ENCODE measurements at places on chromosomes 1 and 21.

GRCh38 chr1:5632224-5632623 is 360.0 kb downstream of the NPHP4 start:
- no peak for DNase-seq

DNA sequence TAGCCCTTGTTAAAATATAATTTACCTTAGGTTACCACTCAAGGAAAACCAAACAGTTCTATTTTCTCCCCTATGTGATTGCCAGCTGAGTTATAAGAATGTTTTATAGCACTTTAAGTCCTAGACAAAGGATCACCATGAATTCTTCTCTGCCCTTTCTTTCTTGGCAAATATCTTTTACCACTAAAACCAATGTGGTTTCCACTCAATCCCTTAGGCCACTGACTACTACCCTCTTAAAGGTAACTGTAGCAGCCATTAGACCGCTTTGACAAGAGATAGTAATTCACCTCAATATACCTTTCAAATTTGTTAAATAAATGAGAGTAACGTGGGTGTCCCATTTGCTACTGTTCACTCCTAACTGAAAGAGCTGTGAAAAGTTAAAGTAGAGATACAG is 307.9 kb upstream of the PRMT6 start:
- DNase-seq, result no peak

- DNase-seq, result no peak
Observed at GRCh38 chr1:903721-904271, 19.9 kb upstream of the SAMD11 start.

DNA sequence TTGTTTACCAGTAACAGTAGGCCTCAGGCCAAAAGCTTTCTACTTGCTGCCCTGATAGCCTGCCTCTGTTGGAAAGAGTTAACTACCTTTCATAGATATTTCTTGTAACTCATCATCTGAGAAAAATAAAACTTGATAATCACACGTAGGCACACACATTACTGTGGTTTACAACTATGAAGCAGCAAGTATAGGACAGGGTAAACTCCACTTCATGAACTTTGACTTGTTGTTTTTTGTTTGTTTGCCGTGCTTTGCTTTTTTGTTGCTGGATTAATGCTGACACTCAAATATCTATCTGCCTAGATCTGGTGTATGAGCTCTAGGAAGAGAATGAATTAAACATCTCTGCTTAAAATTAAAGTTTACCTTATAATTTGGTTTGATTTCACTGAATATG is 924.7 kb upstream of the ADGRL2 start:
- no peak for DNase-seq

DNA sequence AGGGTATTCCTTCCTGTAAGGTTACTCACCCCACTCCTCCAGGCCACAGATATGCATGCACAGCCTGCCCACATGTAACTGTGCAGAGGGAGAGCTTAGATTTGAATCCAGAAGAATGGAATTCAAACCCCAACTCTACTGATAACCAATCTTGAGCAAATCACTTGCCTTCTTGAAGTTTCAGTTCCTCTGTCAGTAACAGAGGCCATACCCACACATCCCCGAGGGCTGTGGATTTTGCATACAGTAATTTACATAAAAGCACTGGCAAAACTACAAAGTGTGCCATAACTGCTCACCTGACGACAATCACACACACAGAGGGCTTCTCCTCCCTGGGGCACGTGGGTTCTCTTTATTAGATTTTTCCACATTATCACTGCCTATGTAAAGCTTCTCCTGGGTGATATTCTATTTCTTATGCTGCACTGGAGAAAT is 18.6 kb downstream of the CD247 start:
- DNase-seq, result no peak

DNA sequence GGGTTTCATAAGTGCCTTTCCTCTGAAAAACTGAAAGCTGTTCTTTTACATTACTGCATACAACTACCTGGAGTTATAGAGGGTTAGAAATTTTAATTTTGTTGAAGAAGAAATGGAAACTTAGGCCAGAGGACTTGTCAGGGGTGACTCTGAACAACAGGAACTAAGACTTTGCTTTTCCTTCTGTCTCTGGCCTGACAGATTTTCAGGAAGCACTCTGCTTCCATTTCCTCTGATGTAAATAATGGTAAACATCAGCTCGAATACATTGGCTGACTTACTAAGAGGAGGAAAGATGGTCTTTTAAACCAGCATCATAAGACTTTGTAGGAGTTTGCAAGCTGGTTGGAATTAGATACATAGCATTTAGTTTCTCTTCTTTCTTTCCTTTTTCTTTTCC is 27.1 kb upstream of the PLEKHM2 start:
- no peak for DNase-seq

- DNase-seq, result no peak
Observed at GRCh38 chr1:208208132-208208487, 36.1 kb downstream of the PLXNA2 start.

DNA sequence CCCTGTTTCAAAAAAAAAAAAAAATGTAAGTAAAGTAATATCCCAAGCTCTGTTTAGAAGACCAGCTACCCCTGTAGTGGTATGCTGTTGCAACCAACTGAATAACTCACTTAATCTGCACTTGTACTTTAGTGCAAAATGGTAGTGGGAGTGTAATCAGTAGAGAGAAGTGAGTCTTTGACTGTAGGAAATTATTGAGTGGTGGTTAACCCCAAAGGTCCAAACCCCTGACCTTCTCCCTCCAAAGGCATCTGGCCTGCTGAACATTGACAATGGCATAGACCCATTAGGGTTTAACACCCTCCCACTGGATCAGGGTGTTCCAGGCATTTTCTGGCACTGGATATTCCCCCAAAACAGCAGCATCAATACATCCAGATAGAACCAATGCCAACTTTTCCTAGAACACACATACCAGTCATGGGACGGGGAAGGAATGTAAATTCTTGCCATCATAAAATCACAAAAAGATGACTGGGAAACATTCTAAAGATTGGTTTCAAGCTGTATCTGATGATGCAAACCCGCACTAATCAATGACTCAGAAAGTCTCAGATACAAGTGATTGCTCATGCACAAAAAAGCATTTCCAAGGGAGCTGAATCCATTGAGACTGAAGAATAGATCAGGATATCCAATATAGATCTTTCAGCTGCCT is 110.3 kb downstream of the MRPL39 start:
- DNase-seq, result no peak

Measured in fibroblast of pulmonary artery (primary cell).